Inflammatory macrophage treated with lipopolysaccharide for 1 hour (primary cell): ENCODE measurements at places on chromosomes 3 and 15.

GRCh38 chr3:27317096-27317495 is 52.1 kb downstream of the NEK10 start:
- no peak for DNase-seq

- DNase-seq, result no peak
Observed at GRCh38 chr3:59996056-59996455, 946.2 kb upstream of the CFAP20DC start.

- no peak for DNase-seq
Observed at GRCh38 chr3:143358155-143358792, 238.7 kb downstream of the CHST2 start.

- no peak for DNase-seq
Observed at GRCh38 chr3:40187945-40188344, 121.6 kb upstream of the EIF1B start.

DNA sequence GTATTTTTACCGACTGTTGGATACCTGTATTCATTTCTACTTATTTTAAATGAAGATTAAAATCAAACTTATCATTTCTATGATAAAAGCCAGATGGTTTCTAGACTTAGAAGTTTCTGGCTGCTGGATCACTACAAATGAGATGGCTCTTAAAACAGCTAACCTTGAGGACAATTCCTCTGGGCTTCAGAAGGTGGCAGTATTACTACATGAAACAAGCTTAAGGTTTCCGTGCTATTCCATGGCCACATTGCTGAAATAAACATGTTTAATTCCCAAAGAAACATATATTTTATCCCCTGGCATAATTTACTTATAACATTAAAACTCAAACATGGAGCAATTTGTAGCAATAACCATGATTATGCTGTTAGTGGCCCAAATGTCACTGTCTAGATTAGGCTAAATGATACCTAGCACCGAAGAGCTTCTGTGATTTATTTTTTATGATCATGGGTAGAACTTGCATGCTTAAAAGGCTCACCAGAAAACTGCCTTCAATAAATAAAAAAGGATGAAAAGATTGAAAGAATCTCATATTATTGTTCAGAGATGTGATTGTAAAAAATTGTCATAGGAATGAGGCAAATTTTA is 204.0 kb upstream of the NANOGP8 start:
- peak; percentile 9 for DNase-seq

GRCh38 chr3:24640330-24640877 is 145.8 kb upstream of the THRB start:
- DNase-seq, result peak; percentile 37

- no peak for DNase-seq
Observed at GRCh38 chr3:78889348-78889747, 878.5 kb downstream of the ROBO1 start.

DNA sequence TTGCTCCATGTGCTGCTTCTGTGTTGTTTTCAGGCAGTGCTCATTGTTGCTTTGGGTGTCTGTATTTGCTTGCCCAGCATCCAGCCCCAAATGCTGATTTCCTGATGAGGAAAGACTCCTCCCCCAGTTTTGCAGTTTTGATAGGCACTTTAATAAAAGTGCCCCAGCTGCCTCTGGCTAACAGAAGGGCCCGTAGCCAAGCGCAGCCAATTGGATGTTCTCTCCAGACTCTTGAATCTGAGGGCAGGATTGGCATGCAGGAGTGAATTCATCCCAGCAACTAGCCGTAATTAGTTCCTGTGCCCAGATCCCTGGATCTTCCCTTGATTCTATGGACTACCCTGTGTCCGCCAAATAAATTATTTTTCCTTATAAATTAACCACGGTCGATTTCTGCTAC is 14.8 kb upstream of the SEMA5B start:
- no peak for DNase-seq

GRCh38 chr15:69215314-69216035 is 55.0 kb downstream of the GLCE start:
- DNase-seq, result no peak

GRCh38 chr15:100768501-100768931 is 111.1 kb upstream of the ALDH1A3 start:
- DNase-seq, result no peak

DNA sequence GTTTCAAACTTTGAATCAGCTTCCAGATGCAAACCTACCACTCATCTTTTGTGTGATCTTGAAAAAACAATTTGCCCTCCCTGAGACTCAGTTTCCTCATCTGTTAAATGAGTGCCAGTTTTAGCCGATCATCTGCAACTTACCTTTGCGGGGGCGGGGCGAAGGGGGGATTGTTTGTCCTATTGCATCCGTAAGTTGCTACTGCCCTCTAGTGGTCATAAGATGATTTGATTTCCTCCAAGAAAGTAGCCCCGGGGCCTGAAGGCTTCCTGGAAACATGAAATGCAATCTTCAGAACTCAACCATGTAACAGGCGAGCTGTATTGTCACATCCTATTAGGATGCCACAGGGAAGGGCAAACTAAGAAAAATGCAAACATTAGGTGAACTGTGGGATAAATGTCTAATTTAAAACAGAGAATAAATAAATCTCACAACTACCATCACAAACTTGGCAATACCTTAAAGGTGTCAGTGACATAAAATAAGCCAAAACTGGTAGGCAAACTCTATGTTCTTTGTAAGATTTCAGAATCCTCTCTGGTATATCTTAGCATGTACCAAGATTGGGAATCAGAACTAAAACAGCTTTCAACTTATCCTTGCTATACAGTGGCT is 63.5 kb upstream of the CLDN18 start:
- DNase-seq, result peak; percentile 13

- DNase-seq, result no peak
Observed at GRCh38 chr15:38335116-38335515, 82.5 kb downstream of the SPRED1 start.

DNA sequence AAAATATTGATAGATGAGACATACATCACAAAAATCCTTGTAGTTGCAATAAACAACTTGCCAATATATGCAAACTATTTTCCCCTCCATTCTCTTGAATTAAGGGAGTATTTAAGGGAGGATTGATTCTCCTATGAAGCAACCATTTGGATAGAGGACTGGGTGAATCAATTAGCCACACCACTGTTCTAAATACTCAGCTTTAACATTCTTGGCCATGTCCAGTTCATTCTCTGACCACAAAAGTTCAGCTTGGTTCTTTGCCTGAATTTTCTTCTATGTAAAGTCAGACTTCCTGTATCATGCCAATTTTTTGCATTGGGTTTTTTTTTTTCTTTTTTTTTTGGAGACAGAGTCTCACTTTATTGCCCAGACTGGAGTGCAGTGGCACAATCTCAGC is 15.8 kb upstream of the SEC11A start:
- DNase-seq, result no peak

DNA sequence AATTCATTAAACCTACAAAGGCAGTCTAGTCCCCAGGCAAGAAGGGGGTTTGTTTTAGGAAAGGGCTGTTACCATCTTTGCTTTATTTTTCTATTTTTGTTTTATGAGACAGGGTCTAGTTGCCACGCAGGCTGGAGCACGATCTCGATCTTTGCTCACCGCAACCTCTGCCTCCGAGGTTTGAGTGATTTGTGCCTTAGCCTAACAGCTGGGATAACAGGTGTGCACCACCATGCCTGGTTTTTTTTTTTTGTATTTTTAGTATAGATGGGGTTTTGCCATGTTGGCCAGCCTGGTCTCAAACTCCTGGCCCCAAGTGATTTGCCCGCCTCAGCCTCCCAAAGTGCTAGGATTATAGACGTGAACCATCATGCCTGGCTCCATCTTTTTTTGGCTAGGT is 4.9 kb downstream of the HIGD1A start:
- DNase-seq, result no peak

DNA sequence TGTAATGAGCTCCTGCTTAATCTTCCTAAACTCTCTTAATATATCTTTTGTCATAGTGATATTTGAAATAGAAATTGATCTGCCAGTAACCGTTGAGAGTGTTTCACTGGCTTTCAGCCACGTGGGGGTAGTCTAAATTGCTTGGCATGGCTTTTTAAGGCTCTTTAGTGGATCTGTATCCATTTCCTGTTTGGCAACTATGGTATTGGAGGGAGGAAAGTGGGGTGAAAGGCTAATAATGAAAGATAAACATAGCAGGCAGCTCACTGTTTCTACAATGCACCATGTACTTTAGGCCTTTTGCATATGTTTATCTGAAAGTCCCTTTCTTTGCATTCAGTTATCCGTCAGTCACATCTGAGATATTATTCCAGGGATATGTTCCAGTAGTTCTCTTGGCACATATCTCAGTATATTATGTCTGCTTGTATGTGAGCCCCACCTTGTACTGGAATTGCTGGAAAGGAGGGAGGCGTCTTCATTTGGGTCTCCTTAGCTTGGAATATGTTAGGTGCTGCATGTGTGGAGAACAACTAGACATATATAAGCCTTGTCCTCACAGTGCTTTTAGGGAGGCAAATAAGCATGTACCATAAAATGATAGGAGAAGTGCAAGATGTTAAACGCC is 10.8 kb downstream of the TOPAZ1 start:
- no peak for DNase-seq

DNA sequence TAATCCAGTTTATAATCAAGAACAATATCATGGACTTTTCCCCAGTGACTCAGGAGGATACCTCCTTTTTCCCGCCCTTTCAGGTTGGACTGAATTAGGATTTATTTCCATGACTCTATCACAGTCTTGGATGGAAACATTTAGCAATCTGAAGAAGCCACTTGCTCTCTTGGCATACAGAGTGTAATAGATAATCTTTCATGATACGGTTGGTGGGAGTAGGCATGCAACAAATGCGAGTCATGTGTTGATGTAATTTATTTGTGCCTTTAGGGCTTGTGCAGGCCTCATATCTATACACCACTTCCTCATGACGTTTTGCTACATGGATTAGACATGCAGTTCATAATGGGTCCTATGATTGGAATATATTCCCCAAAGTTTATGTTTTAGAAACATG is 54.2 kb upstream of the MCTP2 start:
- peak; percentile 57 for DNase-seq

DNA sequence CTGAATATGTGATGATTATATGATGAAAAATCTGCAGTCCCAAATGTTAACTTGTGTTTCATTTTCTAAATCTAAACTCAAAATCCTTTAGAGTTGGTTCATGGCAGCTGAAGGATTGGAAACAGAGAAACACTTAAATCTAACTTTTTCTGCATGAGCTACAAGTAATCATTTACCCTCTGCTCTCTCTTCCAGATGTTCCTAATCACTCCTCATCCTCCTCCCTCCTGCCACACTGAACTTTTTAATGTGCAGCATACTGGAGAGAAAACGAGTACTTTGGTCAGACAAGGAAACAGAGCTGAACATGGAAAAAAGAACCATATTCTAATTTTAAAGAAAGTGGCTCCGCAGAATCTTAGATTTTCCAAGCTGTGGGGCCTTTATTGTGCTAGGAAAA is 321.2 kb upstream of the COL8A1 start:
- DNase-seq, result no peak

GRCh38 chr3:151319628-151320027 is 3.0 kb upstream of the GPR87 start:
- DNase-seq, result no peak

- DNase-seq, result no peak
Observed at GRCh38 chr3:66110840-66111239, 72.1 kb upstream of the MAGI1 start.

- DNase-seq, result no peak
Observed at GRCh38 chr3:182597621-182598041, 195.7 kb upstream of the ATP11B start.

DNA sequence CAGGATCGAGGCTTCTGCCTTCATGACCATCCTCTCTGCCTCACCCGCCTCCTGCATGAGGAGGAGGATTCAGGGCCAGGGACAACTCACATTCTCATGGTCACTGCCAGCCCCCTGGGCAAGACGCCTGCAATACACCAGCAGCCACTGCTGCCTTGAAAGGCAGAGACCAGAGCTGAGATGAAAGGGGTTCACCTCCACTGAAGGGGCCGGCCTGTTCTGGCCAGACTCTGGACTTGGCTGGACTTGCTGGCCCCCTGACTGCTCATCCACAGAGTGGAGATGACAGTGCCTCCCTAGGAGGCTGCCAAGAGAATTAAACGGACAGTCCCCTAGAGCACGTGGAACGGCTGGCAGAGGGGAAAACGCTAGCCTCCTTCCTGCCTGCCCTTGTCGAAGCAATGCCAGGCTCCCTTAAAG is 35.2 kb downstream of the MGLL start:
- no peak for DNase-seq

- no peak for DNase-seq
Observed at GRCh38 chr3:146142757-146143156, 18.2 kb downstream of the PLOD2 start.

DNA sequence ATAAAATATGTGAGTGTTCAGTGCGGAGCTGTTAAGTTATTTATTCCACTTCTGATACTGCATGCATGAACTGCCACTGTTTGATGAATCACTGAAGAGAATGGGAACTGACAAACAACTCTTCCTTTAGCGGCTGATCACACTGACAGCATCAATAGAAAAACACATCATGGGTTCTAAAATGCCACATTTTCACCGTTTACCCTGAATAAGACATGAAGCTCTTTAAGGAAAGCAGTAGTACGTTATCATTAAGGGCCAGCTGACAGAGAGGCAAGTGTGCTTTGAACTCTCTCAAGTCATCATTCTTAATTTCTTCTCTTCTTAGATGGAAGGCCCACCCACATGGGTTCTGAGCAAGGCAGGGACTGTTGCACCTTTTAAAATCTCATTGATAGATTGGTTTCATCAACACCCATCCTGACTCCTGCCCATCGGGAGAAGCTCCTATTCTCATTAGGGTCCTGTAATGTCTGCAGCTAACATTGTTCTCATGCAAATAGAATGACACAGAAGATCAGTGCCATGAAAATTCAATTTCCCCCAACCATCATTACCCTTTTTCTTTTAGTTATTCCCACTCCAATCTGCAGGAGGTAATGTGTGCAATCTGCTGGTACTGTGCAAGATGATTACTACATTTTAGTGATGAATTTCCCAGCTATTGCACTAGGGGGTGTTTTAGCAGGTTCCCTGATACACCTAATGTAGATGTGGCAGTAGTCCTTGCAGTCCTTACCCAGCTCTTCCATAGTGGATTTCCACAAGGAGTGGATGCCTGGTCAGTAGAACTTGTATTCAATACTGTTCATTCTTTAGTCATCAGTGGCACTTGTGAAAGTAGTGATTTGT is 119.1 kb downstream of the ROBO2 start:
- DNase-seq, result no peak

DNA sequence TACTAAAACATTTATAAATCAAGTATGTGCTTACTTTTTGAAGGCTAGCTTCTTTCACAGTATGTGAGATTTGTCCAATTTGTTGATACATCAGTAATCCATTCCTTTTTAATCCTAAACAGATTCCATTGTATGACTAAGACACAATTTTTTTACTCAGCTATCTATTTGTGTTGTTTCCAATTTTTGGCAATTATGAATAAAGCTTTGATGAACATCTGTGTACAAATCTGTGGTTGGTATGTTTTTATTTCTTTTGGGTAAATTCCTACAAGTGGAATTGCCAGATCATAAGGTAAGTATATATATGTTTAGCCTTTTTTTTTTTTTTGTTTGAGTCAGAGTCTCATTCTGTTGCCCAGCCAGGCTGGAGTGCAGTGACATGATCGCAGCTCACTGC is 56.2 kb upstream of the VEPH1 start:
- no peak for DNase-seq
